ENCODE measurements at places on chromosomes 3 and 15.

- DNase-seq, result no peak
Measured at GRCh38 chr3:11385326-11385725, 113.1 kb downstream of the ATG7 start.

- no peak for DNase-seq
Measured at GRCh38 chr15:35750051-35750450, 204.1 kb upstream of the DPH6 start.

GRCh38 chr3:133930341-133930933 is 34.8 kb upstream of the RAB6B start:
- peak; percentile 39 for DNase-seq

DNA sequence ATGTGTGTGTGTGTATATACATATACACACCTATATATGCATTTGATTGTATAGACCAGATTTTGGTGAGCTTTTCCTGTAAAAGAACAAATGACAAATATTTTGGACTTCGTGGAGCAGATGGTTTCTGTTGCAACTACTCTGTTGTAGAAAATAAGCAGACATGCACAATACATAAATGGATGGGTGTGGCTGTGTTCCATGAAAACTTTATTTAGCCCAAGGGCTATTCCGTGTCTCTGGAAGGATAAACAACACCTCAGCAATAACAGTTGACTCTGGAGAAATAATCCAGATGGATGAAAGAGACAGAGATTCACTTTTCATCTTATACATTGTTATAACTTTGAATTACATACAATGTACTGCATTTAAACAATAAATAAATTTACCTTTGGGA is 441.4 kb downstream of the CNTN3 start:
- DNase-seq, result no peak

GRCh38 chr15:33706173-33706572 is 262.1 kb upstream of the CHRM5 start:
- DNase-seq, result no peak

- DNase-seq, result peak; percentile 6
Measured at GRCh38 chr3:114706591-114707232, 412.9 kb downstream of the TIGIT start.

GRCh38 chr15:41921639-41922038 is 27.8 kb upstream of the SPTBN5 start:
- DNase-seq, result no peak

GRCh38 chr3:134516905-134517304 is 31.0 kb downstream of the CEP63 start:
- no peak for DNase-seq

- DNase-seq, result no peak
Measured at GRCh38 chr3:187805774-187806173, 60.5 kb upstream of the BCL6 start.

DNA sequence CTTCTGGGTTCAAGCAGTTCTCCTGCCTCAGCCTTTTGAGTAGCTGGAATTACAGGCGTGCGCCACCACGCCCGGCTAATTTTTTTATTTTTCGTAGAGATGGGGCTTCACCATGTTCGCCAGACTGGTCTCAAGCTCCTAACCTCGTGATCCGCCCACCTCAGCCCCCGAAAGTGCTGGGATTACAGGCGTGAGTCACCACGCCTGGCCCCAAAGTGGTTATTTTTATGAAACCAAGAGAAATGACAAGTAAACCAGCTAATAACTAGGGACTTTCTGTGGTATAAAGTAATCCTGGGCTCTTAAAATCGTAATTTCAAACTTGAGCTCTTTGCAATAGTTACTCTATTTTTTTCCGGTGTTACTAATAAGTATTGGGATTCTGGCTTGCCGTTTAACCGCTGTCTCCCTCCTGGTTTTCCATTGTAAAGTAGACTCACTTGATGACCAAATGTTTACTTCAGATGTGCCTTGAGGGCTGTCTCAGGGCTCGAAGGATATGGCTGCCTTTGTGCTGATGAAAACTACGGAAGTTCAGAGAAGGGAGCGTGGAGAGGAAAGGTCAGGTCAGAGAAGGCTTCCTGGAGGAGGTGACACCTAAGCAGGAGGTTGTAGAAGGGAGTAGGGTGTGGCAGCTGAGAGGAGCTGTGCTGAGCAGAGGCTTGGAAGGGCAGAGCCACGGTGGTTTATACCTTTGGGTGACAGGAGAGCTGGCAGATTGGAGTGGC is 4.2 kb downstream of the ZSCAN2 start:
- peak; percentile 68 for DNase-seq

- DNase-seq, result no peak
Measured at GRCh38 chr3:141070727-141071357, 19.7 kb downstream of the SPSB4 start.

- no peak for DNase-seq
Measured at GRCh38 chr3:124037326-124037725, 45.4 kb upstream of the ROPN1 start.

GRCh38 chr15:45201557-45201859 is 13.7 kb upstream of the SHF start:
- DNase-seq, result no peak

DNA sequence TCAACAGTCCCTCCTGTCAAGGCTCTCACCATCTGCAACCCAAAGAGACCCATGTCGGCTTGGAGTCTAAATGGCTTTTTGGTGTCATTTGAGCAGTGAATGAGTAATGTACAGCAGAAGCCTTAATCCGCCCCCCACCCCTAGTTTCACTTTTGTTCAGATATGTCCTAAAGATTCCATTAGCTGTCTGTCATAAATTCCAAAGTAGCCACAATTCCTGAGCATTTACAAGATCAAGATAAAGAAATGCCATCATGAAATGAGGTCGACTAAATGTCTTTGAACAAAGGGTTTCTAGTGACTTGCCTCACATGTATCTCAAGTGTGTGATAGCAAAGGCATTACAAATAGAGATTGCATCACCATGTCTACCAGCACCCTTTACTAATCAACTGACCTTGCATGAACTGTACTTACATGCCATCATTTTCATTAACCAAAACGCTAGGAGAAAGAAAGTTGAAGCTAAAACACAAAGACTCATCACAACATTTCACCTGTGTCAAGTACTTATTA is 123.8 kb upstream of the PHLDB2 start:
- DNase-seq, result no peak

DNA sequence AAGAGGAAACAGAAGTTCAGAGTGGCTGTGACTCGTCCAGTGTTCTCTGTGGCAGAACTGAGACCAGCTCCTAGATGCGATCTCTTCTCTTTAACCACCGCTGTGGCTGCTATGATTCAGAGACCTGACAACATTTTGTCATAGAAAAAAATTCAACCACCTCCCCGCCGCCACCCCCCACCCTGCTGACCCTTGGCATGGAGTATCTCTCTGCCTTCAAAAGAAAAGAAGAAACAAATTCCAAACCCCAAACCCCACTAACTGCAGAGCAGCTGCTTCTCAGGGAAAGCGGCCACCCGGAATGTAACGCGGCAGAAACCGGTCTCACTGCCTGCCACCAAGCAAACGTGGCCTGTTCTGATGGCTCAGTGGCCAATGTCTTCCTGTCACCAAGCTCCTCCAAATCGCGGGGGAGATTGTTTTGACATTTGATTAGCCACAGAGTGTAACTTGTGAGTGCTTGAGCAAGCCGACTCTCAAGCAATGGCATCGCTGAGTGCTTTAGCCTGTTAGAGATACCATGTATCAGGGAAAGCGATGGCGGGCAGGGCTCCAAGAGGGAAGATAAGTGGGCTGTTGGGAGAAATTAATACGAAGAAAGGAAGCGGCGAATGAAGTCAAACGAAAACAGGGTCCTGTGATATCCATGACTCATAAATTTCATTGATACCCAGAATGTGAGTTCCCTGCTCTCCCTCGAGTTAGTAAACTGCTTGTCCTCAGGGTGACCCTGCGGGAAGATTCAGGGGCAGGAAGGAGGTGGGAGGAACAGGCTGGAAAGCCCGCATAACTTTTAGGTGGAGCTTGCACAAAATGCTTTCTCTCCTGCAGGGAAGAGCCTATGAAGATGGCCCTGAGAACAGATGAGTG is 44.8 kb upstream of the TLE3 start:
- peak; percentile 56 for DNase-seq

GRCh38 chr15:69167218-69167846 is 6.9 kb downstream of the GLCE start:
- no peak for DNase-seq

GRCh38 chr3:38579551-38580449 is 69.7 kb downstream of the SCN5A start:
- DNase-seq, result no peak

- DNase-seq, result peak; percentile 25
Measured at GRCh38 chr15:81336568-81336967, 12.6 kb upstream of the STARD5 start.

DNA sequence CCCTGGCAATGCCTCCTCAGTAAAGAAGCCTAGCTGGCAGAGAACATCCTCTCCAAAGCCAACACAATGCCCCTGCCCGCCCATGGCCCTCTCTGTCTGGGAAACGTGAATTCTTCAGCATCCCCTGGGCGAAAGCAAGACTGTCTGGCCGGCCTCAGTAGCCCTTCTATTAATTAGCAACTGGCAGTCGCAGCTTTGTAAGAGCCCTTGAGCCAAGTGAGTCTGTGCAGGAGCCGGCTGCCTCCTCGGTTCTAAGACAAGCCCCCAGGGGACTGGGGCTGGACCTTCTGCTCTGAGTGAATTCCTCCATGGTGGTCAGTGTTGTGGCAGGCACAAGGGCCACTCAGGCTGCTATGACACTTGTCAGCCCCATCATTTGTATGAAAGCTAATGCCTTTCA is 7.4 kb downstream of the HCN4 start:
- no peak for DNase-seq

DNA sequence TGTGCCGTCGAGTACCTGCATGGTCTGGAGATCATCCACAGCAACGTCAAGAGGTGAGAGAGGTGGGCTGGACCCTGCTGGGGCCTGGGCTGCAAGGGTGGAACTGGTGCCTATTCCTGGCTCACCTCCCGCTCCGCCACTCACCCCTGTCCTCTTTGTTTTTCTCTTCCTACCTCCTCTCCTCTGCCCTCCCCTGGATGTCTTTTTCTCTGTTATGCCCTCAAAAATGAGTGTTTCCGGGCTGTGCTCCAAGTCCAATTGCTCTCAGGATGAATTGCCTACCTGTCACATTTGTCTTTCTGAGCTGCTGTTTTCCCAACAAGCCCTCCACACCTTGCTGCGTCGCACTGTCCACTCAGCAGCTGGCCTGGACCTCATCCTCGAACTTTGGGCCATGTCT is 28.5 kb upstream of the TATDN2 start:
- no peak for DNase-seq

DNA sequence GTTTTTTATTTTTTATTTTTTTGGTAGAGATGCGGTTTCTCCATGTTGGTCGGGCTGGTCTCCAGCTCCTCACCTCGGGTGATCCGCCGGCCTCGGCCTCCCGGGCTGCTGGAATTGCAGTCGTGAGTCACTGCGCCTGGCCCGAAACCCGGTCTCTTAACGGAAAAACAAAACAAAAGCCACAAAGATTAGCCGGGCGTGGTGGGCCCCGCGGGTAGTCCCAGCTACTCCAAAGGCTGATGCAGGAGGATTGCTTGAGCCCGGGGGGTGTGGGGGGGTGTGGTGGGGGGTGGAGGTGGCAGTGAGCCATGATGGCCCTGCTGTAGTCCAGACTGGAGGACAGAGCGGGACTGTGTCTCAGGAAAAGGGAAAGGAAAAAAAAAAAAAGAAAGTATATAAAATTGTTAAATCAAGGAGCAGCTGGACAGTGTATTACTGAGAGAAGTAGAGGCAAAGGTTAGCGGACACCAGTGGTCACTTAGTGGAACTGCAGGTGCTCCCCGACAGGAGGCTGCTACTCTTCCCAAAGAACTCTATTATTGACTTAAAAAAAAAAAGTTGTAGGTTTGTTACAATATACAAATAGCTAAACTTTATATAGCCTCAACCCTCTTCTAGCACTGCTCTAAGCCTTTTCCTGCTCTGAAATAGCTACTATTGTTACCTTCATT is 30.3 kb upstream of the TUBGCP5 start:
- no peak for DNase-seq

GRCh38 chr15:84983294-84983693 is 1.6 kb downstream of the PDE8A start:
- DNase-seq, result no peak

DNA sequence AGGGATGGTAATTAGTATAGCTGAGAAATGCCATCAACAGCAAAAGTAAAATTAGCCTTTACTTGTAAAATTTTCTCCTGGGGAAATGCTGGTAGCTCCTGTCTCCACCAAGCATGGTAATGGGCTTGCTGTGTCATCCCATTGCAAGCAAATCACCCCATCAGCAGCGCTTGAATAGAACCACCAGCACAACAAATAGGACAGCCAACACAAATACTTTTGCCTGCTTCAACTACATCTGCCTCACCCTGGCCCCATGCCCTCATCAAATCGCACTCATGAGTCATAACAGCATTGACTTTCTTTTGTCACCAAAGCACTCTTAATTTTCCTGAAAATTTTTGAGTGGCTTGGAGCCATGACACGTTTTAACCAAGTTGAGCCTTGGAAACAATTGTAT is 52.6 kb downstream of the ERC2 start:
- no peak for DNase-seq

GRCh38 chr3:100205171-100205570 is 55.6 kb upstream of the TBC1D23 start:
- DNase-seq, result no peak

- DNase-seq, result no peak
Measured at GRCh38 chr3:135756106-135756668, 209.3 kb upstream of the PPP2R3A start.

GRCh38 chr15:74768099-74768770 is 13.6 kb upstream of the CSK start:
- no peak for DNase-seq

- DNase-seq, result no peak
Measured at GRCh38 chr3:156149876-156150275, 29.5 kb downstream of the KCNAB1 start.

DNA sequence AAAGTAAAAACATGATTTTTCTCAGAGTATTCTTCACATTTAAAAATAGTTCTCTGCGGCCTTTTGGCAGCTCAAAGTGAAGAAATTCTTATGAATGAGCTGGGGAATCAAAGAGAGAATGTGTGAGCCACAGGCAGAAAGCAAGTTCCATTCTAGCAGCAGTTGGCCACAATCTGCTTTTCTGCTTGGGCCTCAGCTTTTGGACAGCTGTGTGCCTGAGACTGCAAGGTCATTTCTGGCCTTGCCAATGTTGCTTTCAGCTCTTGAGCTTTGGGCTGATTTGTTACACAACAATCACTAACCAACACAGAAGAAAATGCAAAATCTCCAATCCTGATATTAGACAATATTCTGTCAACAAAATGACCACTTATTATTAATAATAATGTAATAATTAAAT is 14.4 kb upstream of the TM4SF4 start:
- no peak for DNase-seq

DNA sequence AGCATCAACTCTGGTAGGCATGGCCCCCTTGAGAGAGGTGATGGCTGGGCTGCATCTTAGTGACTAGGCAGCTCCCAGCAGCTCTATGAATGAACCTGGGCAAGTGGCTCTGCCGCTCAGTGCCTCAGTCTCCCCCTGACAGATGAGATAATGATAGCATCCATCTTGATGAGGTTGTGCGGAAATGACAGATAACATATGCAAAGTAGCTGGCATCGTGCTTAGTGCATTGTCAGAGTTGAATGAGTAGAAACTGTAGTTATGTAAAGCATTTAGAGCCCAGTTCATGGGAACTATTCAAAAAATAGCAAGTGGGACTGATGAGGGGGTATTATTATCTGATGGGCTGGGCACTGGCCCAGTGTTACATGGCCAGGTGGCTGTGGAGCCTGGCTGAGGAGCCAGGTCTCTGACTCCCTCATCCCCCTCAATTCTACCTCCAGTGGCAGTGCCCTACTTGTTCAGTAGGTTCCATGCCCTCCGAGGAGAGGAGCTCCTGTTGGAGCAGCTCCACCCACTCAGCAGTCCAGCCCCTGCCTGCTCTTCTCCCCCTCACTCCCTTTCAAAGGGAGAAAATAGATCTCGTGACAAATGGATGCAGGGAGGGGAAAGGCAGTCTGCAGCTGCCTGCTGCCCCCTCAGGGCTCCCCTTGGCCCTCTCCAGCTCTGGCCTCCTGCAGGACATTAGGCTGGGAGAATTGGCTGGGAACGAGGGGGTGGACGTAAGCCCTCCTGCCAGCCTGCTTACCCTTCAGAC is 6.6 kb downstream of the PRKCD start:
- no peak for DNase-seq

Measured in activated CD4-positive, alpha-beta T cell treated with anti-CD3 and anti-CD28 coated beads, Interleukin-2, Interleukin-4, amounts not matched to agents 100 ng/mL and 50 ng/mL, durations not matched to agents 16 hours and 8 hours (primary cell).